ENCODE measurements at places on chromosomes 3 and 15.

GRCh38 chr3:4994823-4995499, 15.7 kb downstream of the BHLHE40 start:
- peak; percentile 29 for DNase-seq

- no peak for DNase-seq
Observed at GRCh38 chr3:14861031-14861430, 42.3 kb downstream of the FGD5 start.

DNA sequence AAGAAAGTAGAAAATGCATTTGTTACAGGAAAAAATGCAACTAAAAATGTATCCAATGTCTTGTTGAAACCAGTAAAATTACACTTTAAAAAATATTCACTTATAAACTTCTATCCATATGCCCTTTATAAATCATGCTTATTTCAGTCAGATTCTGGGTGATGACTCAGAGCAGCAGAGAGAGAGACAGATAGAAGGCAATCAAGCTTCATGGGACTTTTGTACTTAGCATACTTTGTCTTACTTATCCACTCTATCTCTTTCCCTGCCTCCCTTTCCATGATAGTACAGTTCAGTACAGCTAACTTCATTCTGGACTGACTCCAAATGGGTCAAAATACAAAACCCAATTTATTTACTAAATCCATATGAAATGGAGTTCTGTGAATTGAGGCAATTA, 1438.2 kb downstream of the ZPLD1 start:
- no peak for DNase-seq

DNA sequence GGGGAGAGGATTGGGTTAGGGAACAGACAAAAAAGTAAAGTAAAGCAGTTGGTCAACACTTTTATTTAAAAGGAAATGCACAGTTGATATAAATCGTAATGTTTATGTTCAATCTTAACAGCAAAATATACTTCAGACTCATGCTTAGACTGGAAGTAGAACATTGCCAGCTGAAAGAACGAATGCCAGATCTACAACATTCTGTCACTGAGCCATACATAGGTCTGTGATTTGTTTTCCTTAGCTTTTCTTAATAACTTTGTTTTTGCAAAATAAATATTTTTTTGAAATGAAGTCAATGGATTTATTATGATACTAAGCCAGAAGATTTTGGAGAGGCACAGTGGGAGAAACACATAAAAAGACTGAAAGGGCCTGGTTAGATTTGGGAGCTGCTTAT, 62.0 kb downstream of the LEKR1 start:
- no peak for DNase-seq

DNA sequence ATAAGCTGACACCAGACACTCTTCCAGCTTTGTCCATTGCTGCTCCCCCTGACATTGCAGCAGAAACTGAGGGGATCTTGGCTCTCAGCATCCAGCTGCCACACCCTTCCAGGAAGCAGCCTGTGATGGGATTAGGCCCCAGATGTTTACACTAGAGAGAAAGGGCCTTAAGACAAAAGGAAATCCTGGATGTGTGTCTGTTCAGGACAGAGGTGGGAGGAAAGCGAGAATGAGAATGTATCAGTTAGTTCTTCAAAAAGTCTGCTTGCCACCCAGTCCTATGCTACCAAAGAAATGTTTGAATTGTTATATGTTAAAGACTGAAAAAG, 58.8 kb downstream of the HES1 start:
- no peak for DNase-seq

DNA sequence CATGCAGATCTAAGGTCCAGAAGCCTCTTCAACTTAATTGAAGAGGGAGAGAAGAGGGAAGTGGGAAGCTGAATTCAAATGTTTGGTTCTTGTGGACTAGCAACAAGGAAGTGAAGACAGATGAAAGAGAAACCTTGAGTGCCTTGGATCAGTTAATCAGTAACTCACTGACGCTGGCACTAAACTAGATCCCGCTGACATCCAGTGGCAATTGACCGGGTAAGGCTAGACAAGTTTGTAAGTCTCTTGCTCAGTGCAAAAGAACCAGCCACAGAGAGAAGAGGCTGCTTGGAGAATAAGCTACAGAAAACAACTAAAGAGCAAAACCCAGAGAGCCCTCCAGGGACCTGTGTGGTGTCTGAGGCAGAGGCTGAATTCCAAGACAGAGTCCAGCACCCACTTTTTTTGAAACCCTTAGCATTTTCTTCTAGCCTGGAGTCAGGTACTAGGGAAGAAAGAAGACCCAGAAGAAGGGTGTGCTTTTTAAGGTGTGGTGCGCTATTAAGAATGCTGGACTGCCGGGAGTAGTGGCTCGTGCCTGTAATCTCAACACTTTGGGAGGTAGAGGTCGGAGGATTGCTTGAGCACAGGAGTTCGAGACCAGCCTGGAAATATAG, 6.9 kb downstream of the PLCH1 start:
- no peak for DNase-seq

DNA sequence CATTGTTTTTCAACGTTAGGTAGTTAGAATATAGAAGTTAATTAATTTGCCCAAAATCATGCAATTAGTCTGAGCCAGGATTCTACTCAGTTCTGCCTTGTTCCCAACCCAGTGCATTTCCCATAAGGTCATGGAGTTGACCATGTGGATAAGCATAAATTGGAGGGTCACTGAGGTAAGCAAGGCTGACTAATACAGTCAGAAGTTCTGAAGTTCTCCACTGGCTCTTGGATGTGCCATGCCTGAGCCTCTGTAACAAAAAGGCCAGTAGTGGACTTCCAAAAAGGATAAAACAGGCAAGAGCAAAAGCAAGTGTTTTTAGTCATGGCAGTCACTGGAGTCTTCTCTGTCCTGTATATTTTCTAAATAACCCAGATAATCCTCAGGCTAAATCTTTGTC, 124.4 kb upstream of the PHLDB2 start:
- DNase-seq: no peak

DNA sequence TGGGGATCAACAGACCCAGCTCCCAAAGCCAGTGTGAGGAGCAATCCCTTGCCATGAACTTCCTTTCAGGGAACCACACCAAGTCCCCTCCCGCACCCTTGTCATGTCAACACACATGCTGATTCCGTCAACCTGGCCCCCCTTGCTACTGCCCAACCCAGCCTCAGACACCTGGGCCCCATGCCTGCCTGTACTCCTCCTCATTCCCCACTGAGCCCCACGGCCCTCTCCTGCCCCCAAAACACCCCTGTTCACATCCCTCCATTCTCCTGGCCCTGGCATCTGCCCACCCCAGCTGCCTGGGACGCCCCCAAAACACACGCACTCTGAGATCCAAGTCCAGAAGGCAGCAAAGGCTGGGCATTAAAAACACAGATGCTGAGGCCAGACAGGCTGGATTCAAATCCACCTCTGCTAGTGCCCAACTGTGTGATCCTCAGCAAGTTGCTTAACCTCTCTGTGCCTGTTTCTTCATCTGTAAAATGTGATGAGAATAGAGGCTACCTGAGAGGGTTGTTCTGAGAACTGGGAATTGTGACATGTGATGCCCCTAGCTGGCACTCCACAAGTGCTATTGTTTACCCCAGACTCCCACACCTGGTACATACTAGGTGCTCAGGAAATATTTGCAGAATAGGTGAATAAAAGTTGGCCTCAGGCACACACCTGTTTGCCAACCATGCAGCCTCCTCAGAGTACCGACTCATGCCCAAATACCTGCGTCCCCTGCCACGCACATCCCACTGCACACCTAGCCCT, 2.3 kb downstream of the PLXND1 start:
- no peak for DNase-seq

GRCh38 chr15:88048237-88048636, 208.3 kb downstream of the NTRK3 start:
- no peak for DNase-seq

- no peak for DNase-seq
Observed at GRCh38 chr3:154244644-154245043, 79.6 kb downstream of the DHX36 start.

Data from activated CD4-positive, alpha-beta memory T cell treated with anti-CD3 and anti-CD28 coated beads for 36 hours (primary cell).